ENCODE measurements at places on chromosomes 3 and 15.

DNA sequence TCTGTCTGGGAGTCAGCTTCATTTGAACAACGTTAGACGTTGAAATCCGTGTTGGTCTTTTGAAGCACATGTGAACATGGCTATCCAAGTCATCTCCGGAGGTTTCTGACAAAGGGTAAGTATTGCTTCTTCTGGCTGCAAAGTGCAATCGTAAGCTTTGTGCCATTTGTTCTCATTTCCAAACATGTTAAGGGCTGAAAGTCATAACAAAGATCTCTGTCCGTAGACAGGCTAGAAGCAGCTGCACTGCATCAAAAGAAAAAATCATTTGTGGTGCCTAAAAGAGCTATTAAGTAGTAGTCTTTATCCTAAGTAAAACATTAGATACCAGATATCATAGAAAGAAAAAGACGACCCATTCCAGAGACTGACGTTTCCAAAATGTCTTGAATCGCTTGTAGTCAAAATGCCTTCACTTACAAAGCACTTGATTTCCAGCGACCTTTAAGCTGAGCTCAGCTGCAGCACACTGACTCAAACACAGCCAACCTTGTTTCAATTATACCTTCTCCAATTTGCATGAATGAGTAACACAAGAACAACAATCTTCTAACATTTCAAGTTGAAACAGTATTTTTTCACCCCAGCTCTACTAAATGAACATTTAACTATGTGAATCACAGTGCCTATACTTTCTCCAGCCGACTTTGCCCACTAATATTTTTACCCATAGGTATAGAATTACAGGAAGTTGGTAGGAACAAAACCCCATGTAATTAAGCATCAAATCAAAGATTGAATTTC lies 76.6 kb downstream of the NEDD4 start:
- DNase-seq, result no peak

DNA sequence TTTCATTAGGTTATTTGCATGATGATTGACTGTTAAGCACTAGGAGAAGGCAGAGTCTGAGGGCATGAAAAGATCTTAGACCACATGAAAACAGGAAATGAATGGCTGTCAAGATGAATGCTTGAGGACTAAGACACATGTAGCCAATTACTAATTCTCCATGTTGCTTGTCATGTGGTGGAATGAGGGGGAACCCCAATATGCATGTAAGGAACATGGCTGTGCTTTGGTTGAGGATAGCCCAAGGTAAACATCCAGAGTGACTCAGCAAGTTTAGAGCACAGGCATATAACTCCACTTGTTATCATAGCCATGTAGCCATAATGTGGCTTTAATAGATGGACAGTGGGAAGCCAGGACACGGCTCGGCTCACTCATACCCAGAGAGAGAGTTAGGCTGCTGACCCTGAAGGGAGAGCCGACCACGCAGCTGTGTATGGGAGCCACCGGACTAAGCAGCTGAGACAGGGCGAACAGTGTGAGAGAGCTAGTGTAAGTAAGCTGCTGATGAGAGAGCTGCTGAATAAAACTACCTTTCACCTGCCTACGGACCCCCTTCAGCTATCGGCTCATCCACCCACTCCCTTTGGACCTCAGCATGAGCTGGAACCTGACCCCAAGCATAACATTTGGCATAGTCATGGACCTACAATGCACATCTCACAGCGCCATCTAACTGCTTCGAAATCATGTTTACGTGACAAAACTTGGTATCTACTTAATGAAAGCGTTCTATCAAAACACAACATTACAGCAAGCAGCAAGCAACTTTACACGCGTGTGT lies 37.6 kb downstream of the ANO10 start:
- DNase-seq, result no peak

- no peak for DNase-seq
These were observed 13.6 kb upstream of the HRH1 start for GRCh38 chr3:11140713-11141104.

- no peak for DNase-seq
These were observed 4.4 kb upstream of the CD200R1 start for GRCh38 chr3:112979244-112979832.

- DNase-seq, result no peak
These were observed 68.4 kb downstream of the IGF2BP2 start for GRCh38 chr3:185756477-185756876.

- DNase-seq, result no peak
These were observed 5.9 kb upstream of the PPP1R2 start for GRCh38 chr3:195548987-195549386.
